ENCODE measurements at places on chromosomes 2 and 18.

DNA sequence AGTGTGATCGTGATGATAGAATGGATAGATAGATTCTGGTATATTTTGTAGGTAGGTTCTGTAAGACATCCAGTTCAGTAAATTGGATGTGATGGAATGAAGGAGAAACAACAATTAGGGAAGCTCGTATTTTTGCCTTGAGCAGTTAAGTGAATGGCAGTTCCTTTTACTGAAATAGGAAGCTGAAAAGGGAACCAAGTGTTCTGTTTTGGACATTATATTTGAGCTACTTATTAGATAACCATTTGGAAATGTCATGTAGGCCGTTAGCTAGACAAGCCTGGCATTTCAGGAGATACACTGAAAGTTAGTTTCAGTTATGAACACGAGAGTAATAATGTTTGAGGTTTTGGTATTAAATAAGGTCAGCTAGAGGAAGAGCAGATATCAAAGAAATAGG, 41.5 kb downstream of the MARCHF7 start:
- no peak overlapping the region for H3K27ac ChIP-seq
- DNase-seq = no peak
- peaks cover 29% of the 10 kb centered on the region for H3K36me3 ChIP-seq
- H3K4me1 ChIP-seq = peaks cover 9% of the 10 kb centered on the region
- no peaks in the 10 kb centered on the region for H3K27me3 ChIP-seq

DNA sequence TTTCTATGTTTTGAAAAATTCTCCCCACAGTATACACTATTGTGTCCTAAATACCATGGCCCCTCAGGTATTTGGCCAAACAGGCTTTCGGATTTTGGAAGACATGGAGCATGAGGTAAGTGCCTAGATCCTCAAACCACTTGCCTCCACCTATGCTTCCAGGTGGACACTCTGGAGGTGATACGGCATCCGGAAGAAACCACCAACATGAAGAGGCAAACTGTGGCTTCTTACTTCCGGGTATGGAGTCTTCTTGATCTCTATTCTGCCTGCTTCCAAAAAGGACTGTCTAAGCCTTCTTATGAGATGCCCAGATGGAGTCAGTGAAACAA, 252.0 kb upstream of the SP5 start:
- peaks cover 23% of the 10 kb centered on the region for H3K4me1 ChIP-seq
- no peak for DNase-seq
- no peaks in the 10 kb centered on the region for H3K36me3 ChIP-seq
- no peaks in the 10 kb centered on the region for H3K27me3 ChIP-seq
- H3K4me3 ChIP-seq = no peak overlapping the region

DNA sequence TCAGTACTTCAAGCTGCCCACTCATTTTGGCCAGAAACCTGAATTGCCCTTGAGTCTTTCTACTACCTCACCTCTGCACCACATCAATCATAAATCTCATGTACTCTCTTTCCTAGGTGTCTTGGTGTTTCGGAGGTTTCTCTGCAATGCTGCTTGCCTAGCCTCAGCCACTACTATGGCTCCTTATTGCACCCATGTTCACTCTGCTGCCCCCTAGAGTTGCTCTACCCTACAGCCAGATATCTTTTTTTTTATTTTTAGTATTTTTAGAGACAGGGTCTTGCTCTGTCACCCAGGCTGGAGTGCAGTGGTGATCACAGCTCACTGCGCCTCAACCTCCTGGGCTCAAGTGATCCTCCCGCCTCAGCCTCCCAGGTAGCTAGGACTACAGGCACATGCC, 413.0 kb downstream of the PTPRM start:
- H3K4me1 ChIP-seq = no peaks in the 10 kb centered on the region
- no peaks in the 10 kb centered on the region for H3K36me3 ChIP-seq
- DNase-seq = peak; percentile 6
- H3K27me3 ChIP-seq = no peaks in the 10 kb centered on the region
- H3K27ac ChIP-seq = no peak overlapping the region

DNA sequence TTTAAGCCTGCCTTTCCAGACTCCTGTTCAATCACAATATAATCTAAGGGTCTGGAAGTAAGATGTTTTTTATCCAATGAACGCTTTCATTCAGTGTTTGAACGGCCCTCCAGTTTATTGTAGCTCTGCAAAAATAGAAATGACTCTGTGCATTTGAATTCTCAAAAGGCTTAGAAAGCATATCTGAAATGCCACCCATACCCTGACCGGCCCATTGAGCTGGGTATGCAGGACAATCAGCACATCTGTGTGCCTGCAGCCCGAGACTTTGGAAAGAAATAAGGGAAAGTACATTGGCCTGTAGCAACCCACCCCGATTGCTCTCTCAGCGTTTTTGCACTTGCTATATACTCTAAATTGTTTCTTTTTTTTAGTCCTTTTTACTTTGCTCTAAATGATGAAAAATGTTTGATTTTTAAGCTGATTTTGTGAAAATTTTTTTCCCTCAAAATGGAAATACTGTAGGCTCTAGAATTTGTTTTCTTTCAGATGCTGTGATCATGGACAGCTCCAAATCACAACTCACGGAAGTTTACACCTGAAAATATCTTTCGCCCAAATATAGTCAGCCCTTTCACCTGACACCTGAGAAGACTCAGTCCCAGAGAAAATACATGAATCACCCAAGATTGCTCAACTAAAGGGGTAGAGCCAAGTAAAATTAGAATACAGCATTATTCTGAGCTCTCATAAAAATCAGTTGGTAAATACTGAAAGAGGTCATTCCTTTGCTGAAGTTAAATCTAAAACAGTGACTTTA, 194.5 kb upstream of the SIX3 start:
- no peaks in the 10 kb centered on the region for H3K27me3 ChIP-seq
- H3K36me3 ChIP-seq = no peaks in the 10 kb centered on the region
- H3K27ac ChIP-seq = peak overlapping the region; percentile 79
- DNase-seq = peak; percentile 16
- peaks cover 27% of the 10 kb centered on the region for H3K4me1 ChIP-seq

DNA sequence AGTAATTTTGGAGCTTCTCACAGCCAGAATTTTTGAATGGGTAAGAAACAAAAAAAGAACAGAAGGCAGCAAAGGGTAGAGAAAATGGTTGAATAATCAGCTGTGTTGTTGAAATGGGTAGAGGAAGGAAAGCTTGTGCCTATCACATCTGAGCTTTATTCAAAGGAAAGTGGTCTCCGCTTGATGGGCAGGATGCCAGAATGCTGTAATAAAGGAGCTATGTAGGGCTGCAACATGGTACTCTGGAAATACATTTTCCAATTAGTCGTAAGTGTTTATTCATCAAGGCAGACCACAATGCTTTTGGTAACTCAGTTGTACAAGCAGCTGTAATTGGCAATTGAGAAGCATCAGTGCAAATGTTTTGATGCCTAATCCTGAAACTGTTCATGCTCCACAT, 196.9 kb downstream of the ICOS start:
- no peaks in the 10 kb centered on the region for H3K4me1 ChIP-seq
- H3K27me3 ChIP-seq = peaks cover 72% of the 10 kb centered on the region
- DNase-seq = no peak
- no peak overlapping the region for H3K27ac ChIP-seq
- H3K4me3 ChIP-seq = no peak overlapping the region

DNA sequence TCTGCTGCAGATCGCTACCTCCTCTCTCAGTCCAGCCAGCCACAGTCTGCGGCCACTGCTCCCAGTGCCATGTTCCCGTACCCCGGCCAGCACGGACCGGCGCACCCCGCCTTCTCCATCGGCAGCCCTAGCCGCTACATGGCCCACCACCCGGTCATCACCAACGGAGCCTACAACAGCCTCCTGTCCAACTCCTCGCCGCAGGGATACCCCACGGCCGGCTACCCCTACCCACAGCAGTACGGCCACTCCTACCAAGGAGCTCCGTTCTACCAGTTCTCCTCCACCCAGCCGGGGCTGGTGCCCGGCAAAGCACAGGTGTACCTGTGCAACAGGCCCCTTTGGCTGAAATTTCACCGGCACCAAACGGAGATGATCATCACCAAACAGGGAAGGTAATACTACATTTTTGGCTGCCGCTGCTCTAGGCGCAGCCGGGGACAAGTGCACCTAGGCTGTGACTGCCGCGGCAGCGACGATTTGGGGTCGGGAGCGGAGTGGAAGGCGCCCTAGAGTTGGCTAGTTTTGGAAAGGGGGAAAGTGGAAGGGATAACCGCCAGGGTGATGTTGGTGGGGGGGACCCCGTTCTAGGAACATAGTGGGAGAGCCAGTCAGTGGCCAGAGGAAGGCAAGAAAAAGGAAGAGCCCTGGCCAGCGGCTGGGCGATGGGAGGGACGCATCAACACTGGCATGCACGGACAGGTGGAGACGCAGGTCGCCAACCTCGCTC, 776 bp downstream of the TBR1 start:
- peak overlapping the region; percentile 66 for H3K4me3 ChIP-seq
- H3K4me1 ChIP-seq = peaks cover 25% of the 10 kb centered on the region
- no peak for DNase-seq
- peaks cover 45% of the 10 kb centered on the region for H3K27me3 ChIP-seq
- peaks cover 16% of the 10 kb centered on the region for H3K36me3 ChIP-seq

DNA sequence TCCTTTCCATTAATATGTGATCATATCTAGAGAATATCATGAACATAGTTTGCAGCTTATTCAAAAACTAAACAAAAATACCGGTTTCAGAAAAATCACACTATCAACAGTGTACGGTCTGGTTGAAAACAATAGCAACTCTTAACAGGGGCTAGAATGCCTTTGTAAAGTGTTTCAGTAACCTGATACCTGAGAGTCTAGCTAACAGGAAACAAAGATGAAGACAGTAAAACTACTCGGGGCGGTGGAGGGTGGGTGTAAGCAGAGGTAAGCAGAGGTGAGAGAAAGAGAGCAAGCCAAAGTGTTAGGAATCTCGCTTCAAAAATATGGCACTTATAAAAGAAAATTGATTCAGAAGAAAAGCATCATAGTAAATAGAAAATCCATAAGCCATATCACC, 109.0 kb upstream of the RGPD4 start:
- no peaks in the 10 kb centered on the region for H3K36me3 ChIP-seq
- H3K27ac ChIP-seq = no peak overlapping the region
- no peak overlapping the region for H3K4me3 ChIP-seq
- no peak for DNase-seq

- H3K4me3 ChIP-seq = no peak overlapping the region
- peaks cover 6% of the 10 kb centered on the region for H3K36me3 ChIP-seq
- no peak overlapping the region for H3K27ac ChIP-seq
- peaks cover 26% of the 10 kb centered on the region for H3K4me1 ChIP-seq
- no peak for DNase-seq
- no peaks in the 10 kb centered on the region for H3K27me3 ChIP-seq
These were observed 424.4 kb upstream of the NETO1 start for GRCh38 chr18:73292156-73292555.

- DNase-seq = no peak
- peaks cover 27% of the 10 kb centered on the region for H3K4me1 ChIP-seq
- H3K27me3 ChIP-seq = no peaks in the 10 kb centered on the region
- no peak overlapping the region for H3K4me3 ChIP-seq
These were observed 7.6 kb downstream of the CTIF start for GRCh38 chr18:48546396-48546795.

GRCh38 chr2:212901604-212902275, 249.7 kb downstream of the IKZF2 start:
- no peak overlapping the region for H3K27ac ChIP-seq
- H3K27me3 ChIP-seq = no peaks in the 10 kb centered on the region
- DNase-seq = peak; percentile 21
- peaks cover 17% of the 10 kb centered on the region for H3K36me3 ChIP-seq
- peaks cover 51% of the 10 kb centered on the region for H3K4me1 ChIP-seq
- no peak overlapping the region for H3K4me3 ChIP-seq

- H3K4me1 ChIP-seq = no peaks in the 10 kb centered on the region
- H3K4me3 ChIP-seq = no peak overlapping the region
- DNase-seq = no peak
- H3K27ac ChIP-seq = no peak overlapping the region
These were observed 141.8 kb downstream of the HRH4 start for GRCh38 chr18:24602201-24602600.

DNA sequence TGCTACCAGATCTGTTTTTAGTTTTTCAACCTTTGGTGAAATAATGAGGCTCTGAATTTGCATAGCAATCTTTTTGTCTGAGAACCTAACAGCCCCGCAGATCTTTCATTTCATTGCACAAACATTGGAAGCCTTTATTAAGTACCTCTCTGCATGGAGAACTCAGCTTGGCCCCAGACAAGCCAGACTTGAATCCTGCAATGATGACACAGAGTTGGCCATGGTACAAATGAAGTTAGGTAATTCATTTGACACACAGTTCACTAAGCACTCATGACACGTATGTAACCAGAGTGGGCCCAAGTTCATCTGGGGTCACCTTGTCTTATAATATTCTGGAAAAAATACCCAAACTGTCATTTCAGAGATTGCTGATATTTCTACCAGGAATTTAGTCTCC, 439.1 kb upstream of the ID2 start:
- no peak for DNase-seq
- no peak overlapping the region for H3K4me3 ChIP-seq
- H3K36me3 ChIP-seq = no peaks in the 10 kb centered on the region
- H3K4me1 ChIP-seq = no peaks in the 10 kb centered on the region
- no peak overlapping the region for H3K27ac ChIP-seq
- H3K27me3 ChIP-seq = no peaks in the 10 kb centered on the region

DNA sequence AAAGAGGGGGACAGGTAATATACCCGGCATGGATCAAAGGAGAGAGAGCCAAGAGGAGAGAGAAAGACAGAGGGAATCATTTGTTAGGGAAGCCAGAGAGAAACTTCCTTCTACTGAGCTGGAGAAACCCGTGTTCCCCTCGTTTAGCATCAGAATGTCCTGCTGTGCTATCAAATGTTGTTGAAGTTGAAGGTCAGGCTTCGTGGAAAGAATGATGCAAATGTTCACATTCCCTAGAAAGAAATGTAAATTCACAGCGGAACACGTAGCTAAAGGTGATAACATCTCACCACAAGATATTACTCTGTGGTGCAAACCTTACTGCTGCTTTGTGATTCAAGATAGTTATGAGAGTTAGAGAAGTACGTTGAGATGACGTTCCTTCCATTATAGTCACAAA, 258.1 kb downstream of the LNPK start:
- H3K4me1 ChIP-seq = no peaks in the 10 kb centered on the region
- H3K27me3 ChIP-seq = no peaks in the 10 kb centered on the region
- no peak overlapping the region for H3K27ac ChIP-seq
- H3K36me3 ChIP-seq = no peaks in the 10 kb centered on the region
- H3K4me3 ChIP-seq = no peak overlapping the region
- DNase-seq = no peak

DNA sequence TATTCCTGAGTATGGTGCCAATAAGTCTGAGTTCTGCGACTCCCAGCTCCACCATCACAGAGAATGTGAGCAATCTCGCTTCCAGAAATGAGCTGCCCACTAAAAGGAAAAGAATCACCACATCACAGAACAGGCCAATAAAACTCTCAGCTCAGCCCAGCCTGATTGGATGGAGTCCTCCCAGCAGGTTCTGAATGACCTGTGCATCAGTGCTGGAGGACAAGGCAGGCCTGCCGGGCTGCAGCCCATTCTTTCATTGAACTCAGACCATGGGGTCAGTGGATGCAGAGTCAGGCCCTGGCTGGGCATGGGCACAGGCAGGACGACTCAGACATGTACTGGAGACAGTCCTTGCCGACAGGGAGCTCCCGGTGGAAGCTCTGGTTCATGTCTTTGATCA, 132.7 kb upstream of the REV1 start:
- no peak for DNase-seq
- H3K4me3 ChIP-seq = no peak overlapping the region
- peaks cover 72% of the 10 kb centered on the region for H3K27me3 ChIP-seq
- no peak overlapping the region for H3K27ac ChIP-seq
- no peaks in the 10 kb centered on the region for H3K36me3 ChIP-seq

All from Calu3 (cell line).